H1 (cell line): ENCODE measurements at places on chromosomes 1 and 21. TPM values are rescaled to one million over a fixed set of nuclear protein-coding genes. Genes with fewer than 3 reads are reported as not detected.

Gene KAZN
- 10.6 and 11.8 TPM in 2 replicates for total RNA-seq

Gene MYCL
- 28.8 and 29.9 TPM in 2 replicates for total RNA-seq

GRCh38 chr1:103266036-103266435 is 157.7 kb upstream of the COL11A1 start:
- no peak for DNase-seq

DNA sequence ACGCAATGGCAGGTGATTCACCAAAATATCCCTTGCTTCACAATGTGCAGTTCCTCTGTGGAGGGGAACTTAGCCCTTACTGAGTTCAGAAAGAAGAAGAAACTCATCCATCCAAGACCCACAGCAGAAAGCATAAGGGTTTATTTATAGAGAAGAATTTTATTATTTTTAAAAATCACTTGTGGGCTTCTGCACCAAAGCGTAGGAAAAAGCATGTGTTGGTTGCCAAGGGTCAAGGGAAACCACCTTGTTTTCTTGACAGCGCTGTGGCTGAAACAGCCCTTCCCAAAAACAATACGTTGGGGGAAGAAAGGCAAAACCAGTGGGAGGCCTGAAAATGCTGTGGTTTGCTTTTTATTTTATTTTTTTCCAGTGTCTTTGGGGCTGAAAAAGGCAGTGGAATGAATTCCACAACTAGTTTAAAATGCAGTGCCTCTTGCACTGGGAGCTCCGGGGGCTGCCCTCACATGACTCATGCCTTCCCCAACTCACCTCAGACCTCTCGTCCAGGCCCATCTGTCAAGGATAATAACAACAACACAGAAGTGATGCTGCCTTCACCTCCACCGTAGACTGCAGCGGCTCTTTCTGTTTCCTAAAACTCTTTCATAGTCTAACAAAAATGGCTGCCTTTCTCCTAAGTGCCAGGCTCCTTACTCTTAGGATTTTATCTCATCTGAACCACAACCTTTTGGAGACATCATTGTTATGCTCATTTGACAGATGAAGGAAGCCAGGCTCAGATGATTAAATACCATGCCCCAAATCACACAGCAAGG is 224.2 kb upstream of the JUN start:
- no peak for DNase-seq

- DNase-seq = no peak
These were observed 191.8 kb downstream of the TPR start for GRCh38 chr1:186183219-186183618.

DNA sequence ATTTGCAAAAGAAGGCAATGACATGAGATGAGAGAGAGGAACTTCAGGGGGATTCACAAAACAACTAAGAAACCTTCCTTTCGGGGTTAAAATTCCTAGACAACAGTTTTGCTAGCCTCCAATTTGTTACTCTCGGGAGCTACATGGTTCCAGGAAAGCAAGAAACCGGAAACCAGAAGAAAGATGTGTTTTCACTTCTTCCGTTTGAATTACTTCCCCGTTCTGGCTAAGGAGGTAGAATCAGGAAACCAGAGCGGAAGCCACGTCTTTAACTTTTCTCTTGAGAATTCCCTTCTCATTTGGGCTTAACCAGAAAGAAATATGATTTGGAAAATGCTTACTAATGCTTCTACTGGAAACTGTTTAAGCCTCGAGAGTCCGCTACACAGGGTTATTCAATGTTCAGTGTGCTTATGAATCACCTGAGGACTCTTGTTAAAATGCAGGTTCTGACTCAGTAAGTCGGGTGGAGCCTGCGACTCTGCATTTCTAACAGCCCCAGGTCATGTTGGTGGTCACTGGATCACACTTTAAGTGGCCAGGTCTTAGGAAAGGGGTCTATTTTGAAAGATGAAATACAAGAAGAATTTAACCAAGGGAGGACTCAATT is 43.5 kb upstream of the MCOLN3 start:
- DNase-seq = no peak

DNA sequence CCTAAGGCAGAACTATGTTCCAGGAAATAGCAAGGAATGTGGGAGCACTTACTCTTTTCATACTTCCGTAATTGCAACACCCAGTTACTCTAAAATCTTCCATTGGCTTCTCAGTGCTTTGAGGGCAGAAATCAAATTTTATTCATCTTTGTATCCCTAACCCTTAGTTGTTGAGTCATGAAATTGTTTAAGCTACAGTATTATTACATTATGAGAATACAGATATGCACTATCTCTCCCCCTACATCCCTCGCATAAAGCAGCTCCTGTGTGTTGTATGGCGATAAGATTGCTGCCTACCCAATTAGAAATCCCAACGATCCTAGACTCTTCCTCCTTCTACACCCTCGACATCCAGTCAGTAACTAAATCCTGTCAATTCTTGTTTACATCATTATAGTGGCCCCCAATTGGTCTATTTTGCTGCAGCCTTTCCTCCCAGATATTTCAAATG is 2.6 kb downstream of the AIDA start:
- DNase-seq = no peak

- no peak for DNase-seq
These were observed 139.1 kb downstream of the DUSP10 start for GRCh38 chr1:221602830-221603229.

GRCh38 chr1:244354810-244355278 is 96.9 kb downstream of the ADSS2 start:
- no peak for DNase-seq

GRCh38 chr1:248857201-248857600 is 1.7 kb downstream of the ZNF692 start:
- DNase-seq = no peak
